ENCODE measurements at places on chromosomes 5 and 9.

DNA sequence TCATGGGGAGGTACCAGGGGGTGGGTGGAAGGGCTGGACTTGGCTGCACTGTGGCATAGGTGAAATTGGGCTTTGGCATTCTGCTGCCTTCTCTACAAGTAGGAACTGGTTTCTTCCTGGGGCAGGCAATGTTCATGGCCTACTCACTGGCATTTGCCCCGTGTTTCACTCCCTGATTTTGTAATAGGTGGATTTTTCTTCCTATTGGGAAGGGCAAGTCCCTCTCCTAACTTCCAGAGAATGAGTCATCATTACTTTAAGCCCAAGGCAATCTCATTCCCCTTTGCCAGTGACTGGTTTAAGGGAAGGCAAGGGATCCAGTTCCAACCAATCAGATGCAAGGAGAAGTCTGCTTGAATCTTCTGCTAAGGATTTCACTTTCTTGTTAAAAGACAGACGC is 67.9 kb upstream of the ANKRD55 start:
- DNase-seq = no peak

GRCh38 chr5:135024956-135025729 is 8.9 kb downstream of the PITX1 start:
- DNase-seq = no peak

GRCh38 chr9:114433086-114433485 is 45.3 kb upstream of the AKNA start:
- no peak for DNase-seq

GRCh38 chr9:100222674-100223073 is 123.6 kb downstream of the INVS start:
- no peak for DNase-seq

GRCh38 chr5:74943905-74944304 is 77.7 kb upstream of the FAM169A start:
- no peak for DNase-seq

GRCh38 chr5:65121880-65122436 is 353.2 kb downstream of the CWC27 start:
- DNase-seq = no peak

DNA sequence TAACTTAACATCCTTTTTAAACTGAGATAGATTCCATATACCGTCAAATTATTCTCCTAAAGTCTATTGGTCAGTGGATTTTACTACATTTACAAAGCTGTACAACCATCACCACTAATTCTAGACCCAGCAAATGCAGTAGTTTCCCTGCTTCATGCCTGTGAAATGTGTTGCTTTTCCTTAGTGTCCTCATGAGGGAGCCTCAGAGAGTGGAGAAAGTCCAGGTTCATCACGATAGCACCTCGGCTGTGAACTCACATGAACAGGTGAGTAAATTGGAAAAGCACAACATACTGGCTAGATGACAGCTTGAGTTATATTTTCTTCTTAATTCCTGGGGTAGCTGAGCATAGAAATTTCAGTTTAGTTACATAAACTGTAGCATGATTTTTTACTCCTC is 653.7 kb downstream of the MTRR start:
- DNase-seq = no peak

DNA sequence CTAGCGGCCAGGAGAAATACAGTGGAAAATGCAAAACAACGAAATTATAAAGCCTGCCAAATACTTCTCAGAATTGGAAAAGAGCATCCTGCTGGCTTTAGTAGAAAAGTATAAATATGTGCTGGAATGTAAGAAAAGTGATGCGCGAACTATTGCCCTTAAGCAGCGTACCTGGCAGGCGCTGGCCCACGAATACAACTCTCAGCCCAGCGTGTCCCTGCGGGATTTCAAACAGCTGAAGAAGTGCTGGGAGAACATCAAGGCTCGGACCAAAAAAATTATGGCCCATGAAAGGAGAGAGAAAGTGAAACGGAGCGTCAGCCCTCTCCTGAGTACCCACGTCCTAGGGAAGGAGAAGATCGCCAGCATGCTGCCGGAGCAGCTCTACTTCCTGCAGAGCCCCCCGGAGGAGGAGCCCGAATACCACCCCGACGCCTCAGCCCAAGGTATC is 15.0 kb downstream of the MSANTD3 start:
- no peak for DNase-seq

- peak; percentile 12 for DNase-seq
These were observed 4.0 kb upstream of the NIPSNAP3A start for GRCh38 chr9:104743376-104743985.

GRCh38 chr5:139012176-139012575 is 137.0 kb upstream of the LRRTM2 start:
- no peak for DNase-seq

DNA sequence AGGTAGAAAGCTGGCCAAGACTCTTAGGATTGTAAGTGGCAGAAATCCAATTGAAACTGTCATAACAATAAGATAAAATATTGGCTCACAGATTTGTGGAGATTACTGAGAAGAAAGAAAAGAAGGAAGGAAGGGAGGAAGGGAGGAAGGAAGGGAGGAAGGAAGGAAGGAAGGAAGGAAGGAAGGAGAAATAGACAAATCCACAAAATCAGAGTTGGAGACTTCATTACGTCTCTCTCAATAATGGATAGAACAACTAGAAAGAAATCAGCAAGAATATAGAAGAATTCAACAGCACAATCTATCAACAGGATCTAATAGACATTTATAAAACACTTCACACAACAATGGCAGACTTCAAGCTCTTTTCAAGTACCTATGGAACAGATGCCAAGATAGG is 17.9 kb upstream of the PAM start:
- DNase-seq = no peak

- DNase-seq = no peak
These were observed 206.8 kb upstream of the SLC24A2 start for GRCh38 chr9:19995619-19996018.

- no peak for DNase-seq
These were observed 69.8 kb upstream of the IRX4 start for GRCh38 chr5:1952444-1953099.

DNA sequence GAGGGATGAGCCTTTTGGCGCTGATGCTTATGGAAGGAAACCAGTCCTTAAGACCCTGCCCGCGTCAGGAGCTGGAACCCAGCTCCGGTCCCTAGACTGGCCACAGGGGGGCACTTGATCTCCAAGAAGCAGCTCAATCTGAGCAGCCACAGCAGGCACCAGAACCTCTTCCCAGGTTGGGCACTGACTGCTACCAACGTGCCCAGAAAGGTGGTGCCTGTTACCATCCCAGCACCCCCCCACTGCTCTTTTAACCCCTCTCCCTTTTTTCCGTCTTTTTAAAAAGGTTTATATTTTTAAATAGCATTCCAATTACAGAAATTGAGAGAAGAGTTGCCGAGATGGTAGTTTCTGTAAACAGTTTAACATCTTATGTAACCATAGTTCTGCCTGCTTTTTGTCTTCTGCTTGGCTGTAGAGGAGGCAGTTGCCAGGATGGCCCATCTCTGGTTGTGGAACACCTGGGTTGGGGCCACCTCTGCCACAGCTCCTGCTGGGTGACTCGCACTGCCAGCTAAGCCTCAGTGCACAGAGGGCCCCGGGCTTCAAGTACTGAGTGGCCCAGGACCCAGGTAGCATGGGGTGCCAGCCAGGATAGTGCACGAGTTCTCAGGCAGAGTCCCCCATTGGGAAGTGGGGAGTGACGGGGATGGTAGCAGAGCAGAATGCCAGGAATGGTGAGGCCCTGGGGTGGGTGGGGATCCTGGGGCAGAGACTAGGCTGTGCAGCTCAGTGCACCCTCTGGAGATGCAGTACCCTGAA is 62.8 kb downstream of the PFDN1 start:
- DNase-seq = no peak

- no peak for DNase-seq
These were observed 429.2 kb upstream of the SGCD start for GRCh38 chr5:155897761-155898160.

GRCh38 chr9:2043881-2044462 is 28.8 kb downstream of the SMARCA2 start:
- no peak for DNase-seq

GRCh38 chr5:141839015-141839513 is 39.1 kb downstream of the PCDH1 start:
- no peak for DNase-seq

All from amygdala (tissue), 56 donors.